ENCODE measurements at places on chromosomes 3 and 15.

DNA sequence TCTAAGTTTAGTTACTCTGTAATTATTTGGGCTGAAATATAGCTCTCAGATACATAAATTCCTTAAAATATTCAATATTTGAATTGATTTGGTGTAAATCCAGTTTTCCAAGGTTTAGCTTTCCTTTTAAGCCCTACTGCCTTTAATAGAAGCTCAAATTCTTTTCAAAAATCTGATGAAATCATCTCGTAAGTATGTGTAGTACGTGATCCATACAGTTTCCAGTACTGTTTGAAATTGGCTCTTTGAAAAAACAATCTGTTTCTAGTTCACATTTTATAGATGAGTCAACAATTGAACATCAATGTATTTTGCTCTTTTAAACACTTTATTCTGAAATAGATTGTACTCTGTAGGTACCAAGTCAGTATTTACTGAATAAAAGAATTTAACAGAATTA is 84.2 kb downstream of the LRRC49 start:
- no peak for DNase-seq

GRCh38 chr15:57550640-57551039 is 41.1 kb upstream of the MYZAP start:
- DNase-seq, result no peak

DNA sequence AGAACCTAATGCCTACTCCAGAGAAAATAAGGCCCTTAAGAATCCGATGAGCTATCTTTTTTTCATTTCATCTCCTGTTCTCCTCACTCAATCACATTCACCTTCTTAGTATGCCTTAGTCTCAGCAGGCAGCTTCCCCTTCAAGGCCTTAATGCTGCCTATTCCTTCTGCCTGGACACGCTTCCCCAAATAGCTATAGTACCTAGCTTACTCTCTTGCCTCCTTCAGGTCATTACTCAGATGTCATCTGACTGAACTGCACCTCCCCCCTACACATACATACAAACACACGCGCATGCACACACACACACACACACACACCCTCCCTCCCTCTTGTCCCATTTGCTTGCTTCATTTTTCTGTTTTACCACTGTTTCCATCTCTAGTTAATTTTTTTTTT is 191.5 kb upstream of the MLF1 start:
- DNase-seq, result no peak

DNA sequence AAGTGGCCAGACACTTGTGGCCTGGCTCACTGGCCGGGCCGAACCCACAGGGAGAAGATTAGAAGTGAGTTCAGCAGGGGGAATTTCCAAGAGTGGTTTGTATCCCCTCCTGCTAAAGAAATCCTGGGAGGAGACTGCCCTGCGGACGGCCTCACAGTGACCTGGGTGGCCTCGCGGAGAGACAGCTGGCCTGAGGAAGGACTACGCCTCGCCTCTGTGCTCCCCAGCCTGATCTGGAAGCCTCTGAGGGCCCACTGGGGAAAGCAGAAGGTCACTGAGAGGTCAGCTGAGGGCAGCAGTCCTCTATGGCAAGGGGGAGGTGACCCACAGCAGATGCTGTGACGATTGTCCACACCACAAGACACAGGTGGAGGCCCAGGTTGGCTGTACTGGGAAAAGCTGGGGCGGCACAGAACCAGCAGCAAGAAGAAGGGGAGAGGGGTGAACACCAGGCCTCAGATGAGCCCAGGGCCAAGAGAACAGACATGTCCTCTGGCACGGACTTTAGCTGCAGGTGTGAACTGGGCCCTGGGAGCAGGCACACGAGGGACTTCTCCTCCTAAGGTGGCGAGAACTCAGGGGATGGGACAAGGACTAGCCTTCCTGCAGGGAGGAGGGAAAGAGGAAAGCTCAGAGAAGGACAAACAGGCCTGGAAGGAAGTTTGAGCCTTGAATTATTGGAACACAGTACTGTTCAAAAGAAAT is 37.2 kb upstream of the DLG1 start:
- no peak for DNase-seq

DNA sequence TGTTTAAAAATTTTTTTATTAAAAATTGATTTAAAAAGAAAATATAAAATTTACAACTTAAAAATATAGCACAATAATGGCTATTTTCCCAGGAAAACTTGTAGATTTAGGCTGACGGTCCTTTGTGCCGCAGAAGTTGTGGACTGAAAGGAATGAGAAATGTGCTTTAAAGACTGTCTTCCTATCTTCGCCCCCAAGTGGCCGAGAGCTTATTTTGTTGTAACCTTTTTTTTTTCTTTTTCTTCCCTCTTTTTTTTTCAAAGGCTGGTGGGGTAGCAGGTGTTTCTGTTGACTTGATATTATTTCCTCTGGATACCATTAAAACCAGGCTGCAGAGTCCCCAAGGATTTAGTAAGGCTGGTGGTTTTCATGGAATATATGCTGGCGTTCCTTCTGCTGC is 15.5 kb downstream of the SLC25A26 start:
- DNase-seq, result no peak

GRCh38 chr15:32904448-32904847 is 186.6 kb downstream of the GREM1 start:
- no peak for DNase-seq

DNA sequence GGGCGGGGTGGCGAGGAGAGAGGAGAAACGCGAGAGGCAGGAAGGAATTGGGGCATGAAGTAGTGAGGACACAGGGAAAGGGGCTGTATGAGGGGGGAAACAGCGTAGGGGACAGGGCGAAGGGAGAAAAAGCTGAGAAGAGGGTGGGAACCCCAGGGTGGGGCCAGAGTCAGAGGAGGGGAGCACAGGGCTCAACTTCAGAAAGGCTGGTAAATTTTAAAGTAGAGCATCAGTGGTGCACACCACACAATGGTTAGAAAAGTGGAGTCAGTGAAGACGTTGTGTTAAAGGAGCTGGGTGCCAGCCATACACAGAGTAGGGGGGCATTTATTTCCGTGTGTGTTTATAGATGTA is 3.0 kb upstream of the RPP25 start:
- DNase-seq, result no peak

- no peak for DNase-seq
Observed at GRCh38 chr3:127286571-127287140, 1.2 kb downstream of the PRR20G start.

DNA sequence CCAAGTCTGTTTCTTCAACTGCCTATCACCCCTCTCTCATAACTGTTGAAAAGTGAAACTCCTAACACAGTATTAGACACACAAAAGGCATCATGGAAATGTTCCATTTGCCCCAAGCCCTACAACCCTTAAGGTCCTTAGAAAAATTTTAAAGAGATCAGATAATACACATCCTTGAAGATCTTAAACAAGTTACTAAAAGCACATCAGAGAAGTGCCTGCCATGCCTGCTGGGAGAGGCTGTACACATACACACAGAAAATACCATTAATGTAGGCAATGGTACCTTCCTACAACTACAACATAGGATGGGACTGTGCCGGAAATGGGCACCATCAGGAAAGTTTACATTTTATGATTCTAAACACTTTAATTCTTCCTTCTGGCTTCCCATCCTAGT is 3.3 kb downstream of the ADAM10 start:
- no peak for DNase-seq

- no peak for DNase-seq
Observed at GRCh38 chr3:177657243-177657642, 460.0 kb upstream of the TBL1XR1 start.

GRCh38 chr3:52182691-52183090 is 15.3 kb upstream of the ALAS1 start:
- no peak for DNase-seq

DNA sequence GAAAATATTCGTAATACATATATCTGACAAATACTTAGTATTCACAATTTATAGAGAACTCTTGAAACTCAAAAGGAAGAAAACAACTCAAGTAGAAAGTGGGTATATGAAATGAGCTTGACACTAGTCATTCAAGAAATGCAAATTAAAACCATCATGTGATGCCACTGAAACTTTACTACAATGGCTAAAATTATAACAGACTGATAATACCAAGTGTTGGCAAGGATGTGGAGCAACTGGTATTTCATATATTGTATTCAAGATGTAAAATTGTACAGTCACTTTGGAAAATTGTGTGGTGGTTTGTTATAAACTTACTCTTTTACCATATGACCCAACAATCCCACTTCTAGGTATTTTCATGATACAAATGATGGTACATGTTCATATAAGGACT is 68.7 kb upstream of the AGTR1 start:
- DNase-seq, result no peak

DNA sequence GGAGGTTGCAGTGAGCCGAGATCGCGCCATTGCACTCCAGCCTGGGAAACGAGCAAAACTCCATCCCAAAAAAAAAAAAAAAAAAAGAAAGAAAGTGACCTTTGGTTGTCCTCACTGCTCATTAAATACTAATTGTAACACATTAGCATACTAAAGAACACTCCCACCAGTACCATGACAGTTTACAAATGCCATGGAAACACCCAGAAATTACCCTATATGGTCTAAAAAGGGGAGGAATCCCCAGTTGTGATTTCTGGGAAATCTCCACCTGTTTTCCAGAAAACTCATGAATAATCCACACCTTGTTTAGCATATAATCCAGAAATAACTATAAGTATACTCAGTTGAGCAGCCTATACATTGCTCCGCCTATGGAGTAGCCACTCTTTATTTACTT is 23.5 kb upstream of the INO80 start:
- DNase-seq, result no peak

GRCh38 chr3:52036222-52036694 is 20.1 kb downstream of the DUSP7 start:
- no peak for DNase-seq
